ENCODE measurements at places on chromosomes 5 and 9.

- no peak for DNase-seq
Measured at GRCh38 chr9:133253268-133253667, 21.7 kb downstream of the ABO start.

DNA sequence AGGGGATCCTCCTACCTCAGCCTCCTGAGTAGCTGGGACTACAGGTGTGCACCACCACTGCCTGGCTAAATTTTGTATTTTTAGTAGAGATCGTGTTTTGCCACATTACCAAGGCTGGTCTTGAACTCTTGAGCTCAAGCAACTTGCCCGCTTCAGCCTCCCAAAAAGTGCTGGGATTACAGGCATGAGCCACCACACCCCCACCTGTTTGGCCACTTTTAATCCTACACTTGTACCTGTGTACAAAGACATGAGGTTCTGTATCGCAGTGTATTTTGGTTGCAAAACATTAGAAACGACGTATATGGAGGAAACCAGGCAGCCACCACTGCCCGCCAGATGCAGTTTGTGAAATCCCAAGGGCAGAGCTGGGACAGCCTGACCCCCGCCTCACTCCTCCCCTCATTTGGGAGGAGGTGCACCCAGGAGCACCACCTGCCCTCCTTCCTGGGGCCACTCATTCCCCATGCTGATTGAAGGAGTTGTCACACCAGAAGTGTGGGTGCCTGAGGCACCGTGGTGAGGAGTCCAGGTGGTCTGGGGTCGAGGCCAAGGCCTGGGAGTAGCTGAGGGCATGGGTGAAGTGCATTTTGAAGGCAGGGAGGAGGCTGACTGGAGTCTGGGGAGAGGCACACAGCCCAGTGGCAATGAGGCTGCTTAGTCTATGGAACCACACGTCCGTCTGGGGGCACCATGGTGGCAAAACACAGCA, 39.3 kb upstream of the OLFM1 start:
- DNase-seq = no peak

- DNase-seq = no peak
Measured at GRCh38 chr9:133160742-133161546, 2.8 kb downstream of the GBGT1 start.

- no peak for DNase-seq
Measured at GRCh38 chr5:61790678-61791077, 458.6 kb downstream of the ZSWIM6 start.

DNA sequence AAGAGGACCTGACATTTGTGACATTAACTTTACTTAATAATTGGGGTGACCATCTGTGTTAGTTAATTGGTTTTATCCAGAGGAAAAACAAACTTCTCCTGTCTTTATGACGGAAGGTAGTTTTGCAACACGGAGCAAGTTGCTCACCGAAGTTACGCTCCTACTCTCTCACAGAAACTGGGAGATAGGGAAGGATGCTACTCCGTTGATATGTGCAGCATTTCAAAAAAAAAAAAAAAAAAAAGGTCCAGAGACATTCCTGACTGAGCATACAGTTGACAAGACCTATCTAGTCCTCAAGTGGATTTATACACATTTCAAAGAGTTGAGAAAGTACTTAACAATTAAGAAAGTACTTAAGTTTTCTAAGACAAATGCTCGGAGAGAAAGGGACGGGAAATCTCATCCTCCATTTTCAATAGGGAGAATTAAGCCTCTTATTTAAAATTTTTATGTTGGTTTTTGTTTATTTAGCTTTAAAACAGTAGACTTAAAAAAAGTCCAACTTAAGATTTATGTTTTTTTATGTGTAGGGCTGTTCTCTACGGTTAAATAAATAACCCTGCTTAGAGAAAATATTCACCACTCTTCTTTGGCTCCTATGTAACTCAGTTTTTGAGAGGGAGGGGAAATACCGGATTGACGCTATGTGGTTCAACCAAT, 455 bp upstream of the FER start:
- no peak for DNase-seq

GRCh38 chr5:22998362-22998761, 145.2 kb upstream of the CDH12 start:
- DNase-seq = no peak

DNA sequence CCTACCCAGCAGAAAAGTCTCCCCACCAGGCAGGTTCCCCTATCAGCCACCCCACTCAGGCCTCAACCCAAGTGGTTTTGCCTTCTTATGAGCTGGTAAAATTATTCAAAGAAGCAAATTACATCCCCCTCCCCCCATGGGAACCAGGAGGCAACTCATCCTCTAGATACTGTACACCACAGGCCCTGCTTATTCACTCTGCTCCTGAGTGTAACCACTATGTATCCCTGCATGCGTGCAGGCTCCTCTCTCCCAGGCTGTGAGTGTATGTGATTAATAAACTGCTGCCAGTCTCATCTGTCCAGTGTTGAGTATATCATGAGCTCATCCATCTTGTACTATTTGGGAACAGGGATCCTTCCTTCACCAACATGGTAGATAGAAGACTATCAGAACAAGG, 8.6 kb downstream of the KCTD16 start:
- DNase-seq = no peak

DNA sequence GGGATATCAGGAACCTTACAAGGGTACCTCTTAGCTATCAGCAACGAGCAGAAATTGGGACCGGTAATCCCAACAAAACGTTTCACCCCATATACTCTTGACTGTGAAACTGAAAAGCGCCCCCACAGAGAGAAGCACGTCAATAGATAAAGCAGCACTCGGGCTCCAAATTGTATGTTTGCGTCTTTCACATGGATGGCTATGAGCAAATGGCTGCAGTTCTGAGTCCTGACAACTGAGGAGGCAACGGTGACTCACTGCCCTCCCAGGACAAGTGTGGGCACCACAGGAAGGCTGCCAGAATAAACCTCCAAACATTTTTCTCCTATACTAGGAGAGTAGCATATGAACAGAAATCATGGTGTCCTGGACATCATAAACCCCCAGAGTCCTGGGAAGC, 36.6 kb downstream of the SEMA4D start:
- DNase-seq = no peak

GRCh38 chr5:543755-544674, 19.8 kb upstream of the SLC9A3 start:
- no peak for DNase-seq

GRCh38 chr9:1743121-1743960, 271.8 kb upstream of the SMARCA2 start:
- no peak for DNase-seq

DNA sequence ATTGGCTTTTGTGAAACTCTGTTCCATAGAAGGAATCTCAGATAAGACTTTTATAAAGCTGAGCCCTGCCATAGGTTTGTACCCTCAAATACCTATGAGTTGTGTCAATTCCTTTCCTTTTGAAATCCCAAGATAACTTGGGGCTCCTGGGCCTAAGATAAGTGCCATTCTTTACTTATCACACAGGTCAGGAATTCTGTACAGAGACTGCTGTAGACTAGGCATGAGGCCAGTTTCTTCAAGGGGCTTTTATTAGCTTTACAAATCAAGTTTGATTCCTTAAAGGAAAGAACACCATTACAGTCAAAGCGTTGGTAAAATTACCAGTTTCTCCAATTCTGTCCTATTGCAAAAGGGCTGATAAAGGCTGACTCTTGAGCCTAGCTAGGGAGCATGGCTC, 39.2 kb downstream of the SHC3 start:
- DNase-seq = no peak

GRCh38 chr5:175573493-175574269, 84.2 kb upstream of the HRH2 start:
- no peak for DNase-seq
